ENCODE measurements at places on chromosomes 12 and 14.

GRCh38 chr14:28142400-28143015 is 624.1 kb upstream of the FOXG1 start:
- DNase-seq: peak; percentile 15

- no peak for DNase-seq
Observed at GRCh38 chr12:55874443-55874842, 31.7 kb upstream of the MMP19 start.

- no peak for DNase-seq
Observed at GRCh38 chr12:109567296-109567695, 6.0 kb downstream of the MMAB start.

GRCh38 chr12:46174919-46175318 is 93.9 kb downstream of the SLC38A1 start:
- DNase-seq: no peak

GRCh38 chr12:67388331-67389138 is 119.4 kb downstream of the CAND1 start:
- DNase-seq: peak; percentile 66

- no peak for DNase-seq
Observed at GRCh38 chr14:68231898-68232297, 412.3 kb downstream of the RAD51B start.

- no peak for DNase-seq
Observed at GRCh38 chr14:59130462-59130861, 58.0 kb upstream of the DAAM1 start.

- DNase-seq: no peak
Observed at GRCh38 chr12:115374480-115375185, 690.7 kb upstream of the TBX3 start.
